HS-27A (cell line): ENCODE measurements at places on chromosomes 12 and 14.

- DNase-seq = no peak
Observed at GRCh38 chr12:93813186-93813585, 136.0 kb downstream of the CRADD start.

- no peak for DNase-seq
Observed at GRCh38 chr14:100159865-100160533, 554 bp upstream of the DEGS2 start.

- DNase-seq = no peak
Observed at GRCh38 chr12:10214136-10214894, 1.6 kb downstream of the GABARAPL1 start.

- DNase-seq = no peak
Observed at GRCh38 chr14:56659378-56659777, 79.8 kb downstream of the TMEM260 start.

DNA sequence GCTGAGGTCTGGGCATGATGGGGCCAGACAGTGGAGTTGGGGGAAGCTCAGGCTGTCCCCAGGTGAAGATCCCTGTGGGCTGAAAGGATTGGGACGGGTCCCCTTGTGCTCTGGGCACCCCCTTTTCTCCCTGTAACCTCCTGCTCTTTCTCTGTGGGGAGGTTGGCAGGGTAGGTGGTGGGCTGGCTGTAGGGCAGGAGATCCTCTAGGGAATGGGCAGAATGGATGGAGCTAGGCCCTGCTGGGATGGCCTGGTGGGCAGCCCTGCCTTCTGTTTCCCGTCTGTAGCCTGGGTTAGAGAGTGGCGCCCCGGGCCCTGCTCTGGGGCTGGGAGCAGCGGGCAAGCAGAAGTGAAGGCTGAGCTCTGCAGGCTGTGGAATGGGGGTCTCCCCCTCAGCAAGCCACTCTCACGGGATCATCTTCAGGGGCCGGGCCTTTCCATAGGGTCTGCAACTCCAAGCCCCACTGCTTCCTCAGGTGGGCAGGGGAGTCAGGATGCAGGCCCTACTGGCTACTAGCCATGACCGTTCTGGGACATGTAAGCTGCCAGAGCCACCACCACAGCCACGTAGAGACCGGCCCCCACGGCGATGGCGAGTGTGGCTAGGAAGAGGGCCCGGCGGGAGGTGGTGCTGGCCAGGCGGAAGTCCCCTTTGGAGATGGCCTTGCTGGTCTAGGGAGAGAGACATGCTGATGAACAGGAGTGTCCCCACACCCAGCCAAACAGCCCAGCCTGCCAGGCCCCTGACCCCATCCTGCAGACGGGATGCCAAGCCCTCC lies 18.8 kb downstream of the SYNDIG1L start:
- no peak for DNase-seq

DNA sequence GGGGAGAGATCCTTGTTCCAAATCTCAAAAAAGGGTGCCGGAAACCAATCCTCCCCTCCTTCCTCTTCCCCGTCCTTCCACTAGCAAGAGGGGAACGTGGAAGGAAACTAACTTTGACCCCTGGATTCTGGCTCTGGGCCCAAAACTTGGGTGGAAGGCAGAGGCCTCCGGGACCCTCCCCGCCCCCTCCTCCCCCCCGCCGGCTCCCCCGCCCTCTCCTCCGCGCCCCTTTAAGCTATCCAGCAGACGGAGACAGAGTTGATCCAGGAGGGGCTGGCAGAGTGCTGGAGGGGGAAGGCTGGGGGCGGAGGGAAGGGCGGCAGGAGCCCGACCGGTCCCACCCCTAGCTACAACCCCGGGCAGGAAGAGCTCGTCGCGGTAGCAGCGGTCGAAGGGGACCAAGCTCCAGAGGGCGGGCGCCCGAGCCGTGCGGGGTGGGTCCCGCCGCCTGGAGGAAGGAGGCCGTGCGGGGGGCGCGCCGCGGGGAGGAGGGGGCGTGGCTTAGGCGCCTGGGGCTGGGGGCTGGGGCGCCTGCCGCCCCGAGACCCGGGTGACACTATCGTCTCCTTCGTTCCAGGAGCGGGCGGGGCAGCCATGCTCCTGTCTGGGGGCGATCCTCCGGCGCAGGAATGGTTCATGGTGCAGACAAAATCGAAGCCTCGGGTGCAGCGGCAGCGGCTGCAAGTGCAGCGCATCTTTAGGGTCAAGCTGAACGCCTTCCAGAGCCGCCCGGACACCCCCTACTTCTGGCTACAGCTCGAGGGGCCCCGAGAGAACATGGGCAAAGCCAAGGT lies at the start of gene NYNRIN:
Gene NYNRIN (plus strand): TSS at position 351 of the 794 bp plus-strand sequence. CDS start 244 bp downstream, at position 595.
- DNase-seq = no peak
